ENCODE measurements at places on chromosomes 4 and X.

DNA sequence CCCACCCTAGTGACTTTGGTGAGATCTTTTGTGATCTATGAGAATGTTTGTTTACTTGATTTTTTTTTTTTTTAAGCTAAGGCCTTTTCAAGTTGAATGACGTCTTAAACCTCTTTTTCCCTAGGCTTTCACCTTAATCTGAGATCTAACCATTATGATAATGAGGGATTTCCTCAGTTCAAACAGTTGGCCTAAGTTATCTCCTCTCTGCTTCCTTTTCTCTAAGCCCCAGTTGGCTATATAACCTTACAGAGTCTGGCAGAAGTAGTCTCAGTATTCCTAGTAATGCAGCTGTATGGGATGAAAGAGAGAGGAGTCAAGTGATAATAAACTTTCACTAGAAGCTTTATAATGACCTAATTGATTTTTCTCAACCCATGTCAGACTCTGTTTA is 99.0 kb downstream of the STIM2 start:
- DNase-seq, result no peak

- DNase-seq, result no peak
These were observed 201.1 kb upstream of the MBNL3 start for GRCh38 chrX:132689612-132690563.

- no peak for DNase-seq
These were observed 14.8 kb downstream of the LHFPL1 start for GRCh38 chrX:112664924-112665323.

DNA sequence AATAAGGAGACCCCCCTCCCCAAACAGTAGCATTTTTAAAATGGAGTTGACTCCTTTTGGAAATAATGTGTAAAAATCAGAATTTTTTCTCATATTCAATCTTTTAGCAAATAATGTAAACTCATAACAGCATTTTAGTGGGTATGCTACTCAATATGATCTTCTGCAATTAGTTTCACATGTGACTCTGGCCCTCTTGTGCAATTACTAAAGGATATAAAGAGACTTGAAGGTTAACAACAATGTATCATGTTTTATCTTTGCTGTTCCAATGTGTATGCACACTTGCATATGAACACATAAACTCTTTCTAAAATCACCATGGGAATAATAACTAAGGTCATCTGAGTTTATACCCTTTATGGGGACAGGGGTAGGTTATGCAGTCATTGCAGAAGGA is 39.9 kb upstream of the RXFP1 start:
- DNase-seq, result no peak

DNA sequence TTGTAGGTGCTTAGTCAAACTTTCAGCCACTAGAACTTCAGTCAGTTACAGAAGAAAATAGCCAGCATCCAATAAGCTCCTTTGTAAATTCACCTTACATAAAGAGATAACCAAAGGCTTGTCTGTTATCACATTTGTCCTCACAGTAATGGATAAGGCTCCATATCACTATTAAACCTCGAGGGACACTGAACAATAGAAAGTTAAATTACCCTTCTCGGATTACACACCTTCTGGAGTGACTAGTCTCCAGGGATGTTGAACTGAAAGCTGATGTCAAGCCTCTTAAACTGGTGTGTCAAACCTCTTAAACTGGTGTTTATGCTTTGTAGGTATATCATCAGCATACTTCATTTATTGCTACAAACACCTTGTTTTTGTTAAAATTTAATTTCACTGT is 639.0 kb downstream of the CENPC start:
- no peak for DNase-seq

DNA sequence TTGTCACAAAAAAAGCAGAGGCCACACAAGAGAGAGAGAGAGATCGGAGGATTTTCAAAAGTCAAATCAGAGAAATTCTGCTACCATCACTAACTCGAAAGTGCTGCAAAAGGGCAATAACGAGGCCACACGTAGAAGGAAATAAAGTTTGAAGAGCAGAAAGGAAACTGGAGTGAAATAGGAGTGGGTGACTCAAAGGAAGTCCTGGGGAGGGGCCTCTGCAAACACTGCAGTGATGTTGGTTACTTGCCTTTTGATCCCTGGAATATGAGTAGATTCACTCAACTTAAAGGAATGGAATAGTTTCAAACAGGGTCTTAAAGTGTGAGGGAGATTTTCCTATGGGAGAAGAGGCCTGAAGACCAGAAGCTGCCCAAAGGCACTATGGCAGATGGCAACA is 663.4 kb upstream of the LCORL start:
- DNase-seq, result no peak

Measured in activated naive CD4-positive, alpha-beta T cell (primary cell).